ENCODE measurements at places on chromosomes 5 and 9. TPM values are rescaled to one million over a fixed set of nuclear protein-coding genes. Genes with fewer than 3 reads are reported as not detected.

CTXN3 gene
- total RNA-seq = 4.6 TPM

CDC20B gene
- not detected for total RNA-seq

PCDHA13 gene
- 0.31 TPM for total RNA-seq

FYB1 gene
- total RNA-seq = 9.0 TPM

MYMK gene
- 18.3 TPM for total RNA-seq

IFNA2 gene
- not detected for total RNA-seq

IFNA13 gene
- not detected for total RNA-seq

CENPH gene
- total RNA-seq = 9.3 TPM

FOXD4L4 gene
- not detected for total RNA-seq

PIP5K1B gene
- 4.5 TPM for total RNA-seq

LRRC19 gene
- not detected for total RNA-seq

PPP2R2B gene
- 5.1 TPM for total RNA-seq

CNTFR gene
- 6.2 TPM for total RNA-seq

CAPSL gene
- total RNA-seq = not detected

DRD1 gene
- 0.21 TPM for total RNA-seq

HK3 gene
- 4.1 TPM for total RNA-seq

GRCh38 chr5:120139039-120139438 lies 325.1 kb upstream of the PRR16 start:
- peak; percentile 64 for DNase-seq

DNA sequence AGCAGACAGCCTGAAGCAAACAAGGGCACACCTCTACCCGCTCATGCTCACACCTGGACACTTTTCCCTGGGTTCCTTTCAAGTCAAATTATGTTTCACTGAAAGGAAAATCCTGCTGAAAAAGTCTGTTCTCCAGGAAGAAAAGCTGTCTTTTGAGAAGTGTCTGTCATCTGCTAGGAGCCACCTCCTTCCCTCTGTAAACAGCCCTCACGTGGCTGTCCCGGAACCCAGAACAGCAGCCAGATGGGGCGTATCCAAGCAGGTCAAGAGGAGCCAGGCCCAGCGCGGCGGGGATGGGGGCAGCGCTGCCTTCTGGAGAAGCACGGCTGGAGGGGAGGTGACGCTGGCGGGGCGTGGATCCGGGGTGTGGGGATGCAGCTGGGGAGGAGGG lies at the start of gene PNPLA7:
Gene PNPLA7 (minus strand): TSS at position 172 of the 391 bp plus-strand sequence. CDS start 205 bp downstream, outside the sequence.
- DNase-seq = peak; percentile 92

GRCh38 chr5:100667161-100667630 lies 132.0 kb downstream of the FAM174A start:
- DNase-seq = no peak

- DNase-seq = no peak
Measured at GRCh38 chr9:30301271-30301963, 2083.0 kb upstream of the ACO1 start.

- DNase-seq = no peak
Measured at GRCh38 chr5:124027441-124027840, 515.5 kb downstream of the CSNK1G3 start.

GRCh38 chr9:6224393-6225154 lies 9.0 kb downstream of the IL33 start:
- DNase-seq = no peak

GRCh38 chr5:140253985-140254384 lies 48.9 kb downstream of the PFDN1 start:
- no peak for DNase-seq

GRCh38 chr5:54678737-54679136 lies 161.2 kb downstream of the SNX18 start:
- DNase-seq = no peak

DNA sequence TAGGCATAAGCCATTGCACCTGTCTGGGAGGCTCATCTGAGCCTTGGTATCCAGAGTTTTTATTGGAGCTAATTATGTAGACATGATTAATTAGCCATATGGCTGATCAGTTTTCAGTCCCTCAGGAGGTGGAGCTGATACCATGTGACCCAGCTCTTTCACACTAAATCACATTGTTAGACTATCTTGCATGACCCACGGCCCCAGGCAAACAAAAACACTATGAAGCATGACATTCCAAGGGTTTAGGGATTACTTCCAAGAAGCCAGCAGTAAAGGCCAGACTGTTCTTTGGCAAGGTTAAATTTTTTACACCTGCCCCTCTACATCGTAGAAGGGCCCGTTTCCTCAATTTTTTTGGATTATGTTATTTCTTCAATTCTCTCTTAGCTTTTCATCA lies 5.0 kb upstream of the C5orf24 start:
- DNase-seq = no peak

GRCh38 chr9:97983589-97984187 lies 547 bp downstream of the ANP32B start:
- peak; percentile 80 for DNase-seq

DNA sequence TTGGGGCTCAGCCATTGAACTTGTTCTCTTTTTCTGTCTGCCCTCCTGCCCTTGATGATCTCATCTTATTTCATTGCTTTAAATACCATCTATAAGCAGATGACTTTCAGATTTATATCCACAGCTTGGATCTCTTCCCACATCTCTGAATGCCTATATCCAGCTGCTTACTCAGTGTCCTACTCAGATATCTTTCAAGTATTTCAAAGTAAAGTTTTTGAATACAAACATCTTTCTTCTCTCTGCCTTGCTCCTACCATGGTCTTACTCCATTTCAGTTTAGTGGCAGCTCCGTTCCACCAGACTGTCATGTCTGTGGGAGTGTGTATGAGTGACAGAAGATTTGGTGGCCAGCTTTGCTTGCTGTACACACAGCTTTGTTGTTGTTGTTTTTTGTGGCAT lies 59.7 kb downstream of the ERBIN start:
- peak; percentile 60 for DNase-seq

DNA sequence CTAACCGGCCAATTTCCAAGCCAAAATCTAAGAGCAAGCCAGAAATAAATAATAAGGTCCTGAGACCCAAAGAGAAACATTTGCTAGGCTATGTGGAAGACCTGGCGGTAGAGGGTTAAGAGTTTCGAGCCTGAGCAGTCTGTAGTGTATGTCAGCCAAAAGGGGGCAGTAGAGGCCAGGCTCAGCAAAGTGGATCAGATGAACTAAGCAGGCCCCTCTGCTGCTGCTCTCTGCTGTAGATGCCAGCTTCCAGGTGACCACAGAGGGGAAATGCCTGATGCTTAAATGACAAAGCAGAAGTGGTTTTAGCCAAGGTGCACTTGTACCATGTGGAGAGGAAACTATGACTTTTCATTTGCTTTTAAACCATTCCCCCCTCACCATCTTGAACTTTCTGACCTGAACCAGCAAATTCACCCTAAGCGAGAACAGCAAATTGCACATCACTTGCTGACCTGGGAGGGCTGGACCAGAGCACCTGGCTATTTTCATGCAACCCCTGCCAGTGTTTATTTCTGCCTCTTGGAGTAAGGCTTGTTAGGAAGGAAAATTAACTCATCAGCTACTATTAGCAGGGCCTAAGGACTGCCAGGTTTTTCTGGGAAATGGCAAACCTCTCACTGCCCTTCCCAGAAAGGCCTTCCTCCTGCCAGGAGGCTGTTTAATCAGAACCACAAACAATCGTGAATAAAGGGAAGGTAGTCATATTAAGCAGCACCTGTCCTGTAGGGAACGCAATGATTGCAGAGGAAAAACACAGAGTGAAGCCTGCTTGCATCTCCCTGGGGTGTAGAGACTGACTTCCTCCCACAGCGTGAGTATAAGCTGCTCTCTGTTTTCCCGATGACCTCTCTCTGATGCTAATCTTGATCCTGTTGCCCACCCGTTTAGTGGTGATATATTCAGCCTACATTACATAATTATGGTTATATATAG lies 818.2 kb downstream of the TLR4 start:
- DNase-seq = peak; percentile 60

DNA sequence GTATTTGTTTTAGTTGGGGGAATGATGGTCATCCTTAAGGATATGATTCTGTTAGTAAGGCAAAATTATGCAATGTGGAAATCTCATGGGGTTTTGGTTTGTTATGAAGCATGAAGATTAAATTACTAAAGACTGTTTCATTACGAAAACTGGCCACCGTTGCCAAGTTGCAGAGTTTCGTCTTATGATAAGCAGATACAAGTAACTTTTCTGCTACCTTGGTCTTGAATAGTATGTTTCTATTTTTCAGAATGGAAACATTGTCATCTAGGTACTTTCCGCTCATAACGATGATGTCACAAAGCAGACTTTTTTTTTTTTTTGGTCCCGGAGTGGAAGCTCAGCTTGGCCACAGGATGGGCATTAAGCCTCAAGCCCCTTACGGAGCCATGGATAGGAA lies 4.2 kb downstream of the CCNI2 start:
- no peak for DNase-seq

- DNase-seq = no peak
Measured at GRCh38 chr9:36286388-36286787, 28.1 kb upstream of the GNE start.

DNA sequence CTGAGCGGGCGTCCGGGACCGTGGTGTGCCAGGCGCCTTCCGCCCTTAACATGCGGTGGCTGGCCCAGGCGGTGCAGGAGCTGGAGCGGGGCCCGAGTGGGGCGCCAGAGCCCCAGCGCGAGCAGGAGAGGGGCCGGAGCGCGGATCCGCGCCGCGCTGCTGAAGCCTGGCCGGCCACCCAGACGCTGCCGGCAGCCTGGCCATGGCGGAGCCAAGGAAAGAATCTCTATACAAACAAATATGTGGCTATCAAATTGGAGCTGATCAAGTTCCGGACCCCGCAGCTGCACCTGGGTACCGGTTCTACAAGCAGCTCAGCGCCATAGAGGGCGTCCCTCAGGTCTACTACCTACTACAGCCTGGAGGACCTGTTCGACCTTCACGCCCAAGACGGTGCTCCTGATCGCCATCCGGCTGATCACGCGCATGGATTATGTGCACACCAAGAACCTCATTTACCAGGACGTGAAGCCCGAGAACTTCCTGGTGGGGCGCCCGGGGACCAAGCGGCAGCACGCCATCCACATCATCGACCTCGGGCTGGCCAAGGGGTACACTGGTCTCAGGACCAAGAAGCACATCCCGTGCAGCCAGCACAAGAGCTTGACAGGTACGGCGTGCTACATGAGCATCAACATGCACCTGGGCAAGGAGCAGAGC lies 55.8 kb downstream of the JAK2 start:
- DNase-seq = no peak

GRCh38 chr9:135084881-135085760 lies 2.3 kb upstream of the OLFM1 start:
- no peak for DNase-seq

- DNase-seq = no peak
Measured at GRCh38 chr5:128701301-128701700, 163.3 kb upstream of the FBN2 start.

DNA sequence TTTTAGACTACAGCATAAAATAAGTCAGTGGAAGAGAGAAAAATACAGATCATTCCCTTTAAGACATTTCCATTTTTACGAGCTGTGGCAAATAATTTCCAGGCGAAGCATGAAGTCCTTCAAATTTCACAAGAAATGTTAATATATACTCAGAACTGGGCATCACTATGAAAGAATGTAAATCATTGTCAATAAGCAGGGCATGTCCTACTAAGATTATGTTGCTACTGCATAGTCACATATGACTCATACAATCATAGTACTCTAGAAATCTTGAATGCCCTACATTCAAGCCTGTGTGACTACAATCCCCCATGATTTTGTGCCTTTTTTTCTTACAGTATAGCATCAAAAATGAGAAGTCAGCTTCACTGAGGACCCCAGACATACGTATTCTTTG lies 485.2 kb upstream of the FTMT start:
- no peak for DNase-seq

- DNase-seq = no peak
Measured at GRCh38 chr5:141356950-141357349, 2.1 kb downstream of the PCDHGA4 start.

- DNase-seq = no peak
Measured at GRCh38 chr9:137077758-137078693, 709 bp downstream of the UAP1L1 start.

- DNase-seq = peak; percentile 31
Measured at GRCh38 chr5:19770396-19770795, 217.6 kb downstream of the CDH18 start.

DNA sequence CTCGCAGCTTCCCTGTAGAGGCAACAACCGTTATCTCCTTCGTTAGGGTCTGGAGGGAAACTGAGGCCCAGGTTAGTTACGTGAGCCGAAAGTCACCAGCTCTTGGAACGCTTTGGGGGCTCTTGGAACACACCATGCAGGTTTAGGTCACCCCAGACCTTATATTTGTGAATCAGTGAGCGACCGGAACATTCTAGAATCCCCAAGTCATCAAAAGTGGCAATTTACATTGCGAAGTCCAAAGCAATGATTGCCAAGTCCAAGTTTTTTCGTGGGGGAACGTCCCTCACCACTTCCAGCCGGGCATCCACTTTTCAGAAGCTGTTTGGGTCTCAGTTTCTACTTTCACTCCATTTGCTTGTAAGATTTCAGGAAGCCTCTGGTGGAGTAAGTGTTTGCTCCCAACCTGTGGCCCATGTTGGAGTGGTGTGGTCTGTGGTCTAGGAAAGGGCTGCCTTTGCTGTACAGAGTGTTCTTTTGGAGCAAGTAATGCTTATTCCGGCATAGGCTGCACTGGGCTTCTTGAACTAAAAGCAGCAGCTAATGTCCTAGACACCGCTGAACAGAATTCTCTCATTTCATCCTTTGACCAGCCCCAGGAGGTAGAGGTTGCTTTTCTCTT lies 32.8 kb upstream of the SPRY4 start:
- no peak for DNase-seq

- DNase-seq = peak; percentile 67
Measured at GRCh38 chr5:134524272-134524825, 1.1 kb upstream of the JADE2 start.

GRCh38 chr9:34663303-34663605 lies 797 bp upstream of the CCL27 start:
- no peak for DNase-seq

DNA sequence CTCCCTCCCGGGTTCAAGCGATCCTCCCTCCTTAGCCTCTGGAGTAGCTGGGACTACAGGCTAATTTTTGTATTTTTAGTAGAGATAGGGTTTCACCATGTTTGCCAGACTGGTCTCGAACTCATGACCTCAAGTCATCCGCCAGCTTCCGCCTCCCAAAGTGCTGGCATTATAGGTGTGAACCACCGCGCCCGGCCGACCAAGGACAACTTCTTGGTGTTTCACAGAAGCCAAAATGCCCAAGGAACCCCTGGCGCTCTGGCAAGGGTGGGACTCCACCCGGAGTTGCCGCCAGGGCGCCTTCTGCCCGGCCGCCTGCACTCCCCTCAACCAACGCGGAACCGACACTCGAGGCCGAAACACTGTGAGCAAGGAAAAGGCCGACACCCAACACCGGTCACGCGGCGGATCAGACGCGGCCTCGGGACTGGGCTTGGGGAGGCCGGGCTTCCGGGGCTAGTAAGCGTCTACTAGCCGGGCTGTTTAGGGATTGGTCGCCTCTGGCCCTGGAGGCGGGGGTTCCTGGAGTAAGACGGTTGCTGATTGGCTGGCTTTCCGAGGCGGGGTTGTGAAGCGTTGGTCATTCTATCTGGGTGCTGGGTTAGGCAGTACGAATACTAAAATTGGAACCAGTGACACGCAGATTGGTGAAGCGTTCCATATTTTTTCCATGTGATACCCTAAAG lies 7.7 kb upstream of the CFAP157 start:
- DNase-seq = peak; percentile 98

DNA sequence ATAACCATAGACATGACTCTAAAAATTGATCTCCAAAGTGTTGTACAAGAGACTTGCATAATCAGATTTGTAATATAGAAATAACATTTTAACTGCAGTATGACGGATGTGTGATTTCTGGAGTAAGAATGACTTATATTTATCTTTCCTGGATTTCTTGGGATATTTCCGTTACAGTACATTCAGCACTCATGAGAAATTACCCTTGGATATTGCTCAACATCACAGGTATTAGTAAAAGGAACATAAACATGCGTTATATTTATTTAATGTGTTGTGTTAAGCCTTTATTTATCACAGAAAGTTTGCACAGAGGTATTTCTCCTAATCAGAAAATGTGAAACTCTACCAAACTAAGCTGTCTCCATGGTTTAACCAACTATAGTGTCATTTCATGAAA lies 1823.9 kb upstream of the C9orf72 start:
- DNase-seq = no peak

Measured in tongue (tissue), 3 donors.